Globus pallidus (tissue), 1 donor: ENCODE measurements at places on chromosomes 4 and X.

- no peak for DNase-seq
Measured at GRCh38 chr4:39308611-39309010, 57.6 kb downstream of the RFC1 start.

- no peak for DNase-seq
Measured at GRCh38 chrX:4935401-4935800, 1222.0 kb upstream of the PRKX start.

DNA sequence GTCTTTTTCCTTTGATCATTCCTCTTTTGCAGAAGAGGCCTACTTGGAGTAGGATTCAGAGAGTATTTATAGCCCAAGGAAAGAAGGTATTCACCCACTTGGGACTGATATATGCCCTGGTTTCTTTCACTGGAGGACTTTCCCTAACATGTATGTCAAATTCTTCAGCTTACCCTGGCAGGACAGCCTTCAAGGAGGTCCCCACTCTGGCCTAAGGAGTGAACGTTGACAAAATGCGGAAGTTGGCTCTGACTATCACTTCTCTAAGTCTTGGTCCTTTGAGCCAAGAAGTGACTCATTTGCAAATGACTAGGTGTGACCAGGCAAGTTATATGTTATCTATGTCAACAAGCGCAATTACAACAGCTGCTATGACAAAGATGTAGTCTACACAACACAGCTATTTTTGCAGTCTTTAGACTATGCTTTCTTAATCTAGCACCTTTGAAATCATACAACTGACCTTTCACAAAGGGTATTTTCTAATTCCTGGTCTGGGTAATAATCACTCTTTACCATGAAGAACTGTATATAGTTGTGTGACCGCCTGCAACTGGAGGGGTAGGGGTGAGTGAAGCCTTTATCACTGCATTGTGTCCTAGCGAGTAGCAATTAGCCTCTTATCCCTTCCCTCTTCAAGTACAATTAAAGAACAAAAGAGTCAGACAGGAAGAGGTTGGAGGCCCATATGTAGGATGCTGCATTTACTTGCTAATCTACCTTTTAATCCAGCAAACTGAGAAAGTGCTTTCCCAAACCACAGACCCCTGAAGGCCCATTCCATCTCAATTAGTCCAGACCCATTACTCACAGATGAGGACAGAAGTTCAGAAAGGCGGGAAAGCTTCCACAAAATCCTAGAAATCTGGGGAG lies 50.1 kb downstream of the RASGEF1B start:
- DNase-seq = no peak

GRCh38 chr4:41375561-41375960 lies 118.8 kb downstream of the UCHL1 start:
- no peak for DNase-seq

GRCh38 chr4:80266253-80266901 lies at the start of gene FGF5:
FGF5 (plus strand) TSS chr4:80266664; CDS start chr4:80266825, 161 bp downstream.
- DNase-seq = no peak

DNA sequence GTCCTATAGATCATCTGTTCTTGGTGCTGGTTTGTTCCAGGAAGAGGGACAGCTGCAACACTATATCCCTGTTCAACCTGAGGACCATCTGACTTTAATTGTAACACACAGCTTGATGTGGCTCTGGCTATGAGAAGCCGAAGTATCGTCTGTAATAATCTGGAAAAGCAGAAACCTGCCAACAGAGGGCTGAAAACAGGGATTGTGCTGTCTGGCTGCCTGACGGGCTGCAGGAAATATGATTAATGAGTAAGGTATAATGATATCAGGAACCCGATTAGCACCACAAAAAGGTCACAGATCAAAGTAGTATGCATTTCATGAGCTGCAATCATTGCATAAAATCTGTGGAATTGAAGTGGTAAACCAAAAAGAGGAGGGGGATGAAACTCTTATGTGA lies 170.4 kb upstream of the MAB21L2 start:
- no peak for DNase-seq

GRCh38 chrX:37441377-37441776 lies 92.2 kb downstream of the PRRG1 start:
- no peak for DNase-seq

- no peak for DNase-seq
Measured at GRCh38 chrX:154653048-154653401, 354 bp downstream of the CTAG2 start.

GRCh38 chr4:10094841-10095240 lies 21.8 kb downstream of the WDR1 start:
- DNase-seq = no peak

DNA sequence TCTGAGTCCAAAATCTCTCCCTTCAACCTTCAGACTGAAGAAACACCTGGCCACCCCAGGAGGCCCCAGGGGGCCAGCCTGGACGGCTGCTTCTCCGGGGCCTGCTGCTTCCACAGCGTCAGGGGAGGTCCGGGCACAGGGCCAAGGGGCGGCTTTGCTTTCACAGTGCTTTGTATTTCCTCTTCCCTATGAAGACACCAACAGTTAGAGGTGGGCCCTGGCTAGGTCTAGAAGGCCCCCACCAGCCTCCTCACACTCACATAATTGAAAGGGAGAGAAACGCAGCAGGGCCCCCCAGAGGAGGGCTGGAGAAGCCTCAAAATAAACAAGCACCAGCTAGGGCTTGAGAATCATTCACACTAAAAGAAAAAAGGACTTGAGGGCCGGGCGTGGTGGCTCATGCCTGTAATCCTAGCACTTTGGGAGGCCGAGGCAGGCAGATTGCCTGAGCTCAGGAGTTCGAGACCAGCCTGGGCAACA lies 17.8 kb downstream of the SCD5 start:
- peak; percentile 72 for DNase-seq

DNA sequence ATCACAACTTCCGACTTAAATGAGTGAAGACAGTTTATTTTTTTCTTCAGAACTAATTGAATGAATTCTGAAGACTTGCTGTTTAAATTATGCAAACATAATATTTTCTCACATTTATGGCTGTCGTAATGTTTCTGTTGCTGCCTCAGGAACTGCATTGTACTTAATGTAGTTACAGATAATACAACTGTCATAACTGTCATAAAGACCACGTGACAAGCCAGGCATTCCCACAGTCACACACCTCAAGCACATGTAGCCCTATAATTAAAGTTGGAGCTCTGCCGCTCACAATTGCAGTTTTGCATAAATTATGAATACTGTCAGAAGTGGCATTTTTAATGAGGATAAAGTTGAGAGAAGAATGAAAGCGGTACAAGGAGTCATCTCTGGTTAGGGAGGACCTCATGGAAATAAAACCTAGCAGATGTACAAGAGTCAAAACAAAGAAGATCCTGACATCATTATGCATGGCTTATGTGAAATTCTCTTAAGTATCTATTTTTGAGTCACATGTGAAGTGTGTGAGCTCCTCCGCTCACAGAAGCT lies 38.5 kb upstream of the GALNTL6 start:
- DNase-seq = no peak

DNA sequence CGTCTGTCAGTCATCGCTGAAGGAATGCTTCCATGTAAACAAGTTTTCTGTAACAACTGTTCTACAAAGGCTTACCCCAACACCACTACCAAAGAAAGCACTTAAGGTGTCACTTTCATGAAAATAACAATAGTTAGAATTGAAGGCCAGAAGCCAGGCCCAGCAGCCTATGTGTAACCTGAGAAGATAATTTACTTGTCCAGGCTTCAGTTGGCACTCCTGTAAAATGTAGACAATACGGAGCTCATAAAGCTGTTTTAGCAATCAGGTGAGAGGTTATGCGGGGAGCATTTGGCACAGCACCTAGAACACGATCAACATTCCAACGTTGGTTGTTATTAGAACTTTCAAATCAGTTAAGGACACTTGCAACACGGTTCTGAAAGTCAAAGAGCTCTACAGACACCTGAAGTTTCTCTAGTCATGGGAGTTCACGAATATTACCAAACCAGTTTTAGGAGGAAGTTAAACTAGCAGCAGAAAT lies 15.7 kb downstream of the ADGRA3 start:
- no peak for DNase-seq

GRCh38 chr4:167873496-167873895 lies 218.8 kb upstream of the ANXA10 start:
- no peak for DNase-seq

DNA sequence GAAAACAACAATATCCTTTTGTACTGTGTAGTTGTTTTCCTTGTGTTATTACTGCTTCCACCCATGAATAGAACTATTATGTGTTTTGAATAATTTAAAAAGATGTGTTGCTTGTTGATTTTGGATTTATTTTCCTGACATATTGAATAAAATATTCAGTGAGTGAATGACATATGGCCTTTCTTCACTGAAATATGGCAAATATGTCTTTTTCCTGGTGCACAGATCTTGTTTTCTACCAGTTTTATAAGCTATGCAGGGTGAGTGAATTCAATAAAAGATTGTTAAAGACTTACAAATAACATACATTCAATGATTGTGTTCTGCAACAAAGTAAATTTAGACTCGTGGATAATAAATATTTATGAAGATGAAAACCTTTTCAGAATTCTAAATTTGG lies 1216.3 kb upstream of the ADGRL3 start:
- peak; percentile 44 for DNase-seq

DNA sequence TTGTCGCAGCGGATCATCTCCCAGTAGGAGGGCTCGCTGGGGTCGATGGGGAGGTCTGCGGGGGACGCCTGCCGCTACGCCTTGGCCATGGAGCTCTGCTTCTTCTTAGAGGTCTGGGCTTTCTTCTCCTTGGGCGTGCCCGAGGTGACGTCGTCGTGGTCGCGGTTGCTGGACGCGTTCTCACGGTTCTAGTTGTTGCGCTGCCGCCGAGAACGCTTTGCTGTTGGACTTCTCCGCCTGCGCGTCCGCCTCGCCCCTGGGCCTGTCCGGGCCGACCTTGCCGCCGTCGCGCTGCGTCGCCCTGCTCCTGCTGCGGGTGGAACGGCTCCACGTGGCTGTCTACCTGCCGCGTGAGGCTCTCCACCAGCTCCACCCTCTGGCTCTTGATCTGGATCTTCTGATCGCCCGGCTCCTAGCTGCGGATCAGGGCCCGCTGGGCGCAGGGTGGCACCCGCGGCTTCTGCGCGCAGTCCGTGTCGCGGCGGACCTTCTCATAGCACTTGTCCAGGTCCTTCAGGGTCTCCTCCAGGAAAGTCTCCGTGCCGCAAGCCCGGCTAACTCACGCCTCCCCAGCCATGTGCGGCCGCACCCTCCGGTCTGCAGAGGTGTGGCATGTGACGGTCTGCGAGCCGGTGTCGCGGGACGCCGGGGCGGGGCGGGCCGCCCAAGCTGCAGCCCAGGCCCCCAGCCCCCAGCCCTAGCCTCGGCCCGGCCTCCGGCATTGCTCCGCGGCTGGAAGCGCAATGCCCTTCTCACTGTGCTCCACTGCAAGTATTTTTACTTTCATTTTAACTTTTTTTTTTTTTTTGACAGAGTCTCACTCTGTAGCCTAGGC lies 40.5 kb upstream of the OGT start:
- DNase-seq = no peak

GRCh38 chr4:185202984-185203485 lies 765 bp downstream of the CFAP97 start:
- no peak for DNase-seq

DNA sequence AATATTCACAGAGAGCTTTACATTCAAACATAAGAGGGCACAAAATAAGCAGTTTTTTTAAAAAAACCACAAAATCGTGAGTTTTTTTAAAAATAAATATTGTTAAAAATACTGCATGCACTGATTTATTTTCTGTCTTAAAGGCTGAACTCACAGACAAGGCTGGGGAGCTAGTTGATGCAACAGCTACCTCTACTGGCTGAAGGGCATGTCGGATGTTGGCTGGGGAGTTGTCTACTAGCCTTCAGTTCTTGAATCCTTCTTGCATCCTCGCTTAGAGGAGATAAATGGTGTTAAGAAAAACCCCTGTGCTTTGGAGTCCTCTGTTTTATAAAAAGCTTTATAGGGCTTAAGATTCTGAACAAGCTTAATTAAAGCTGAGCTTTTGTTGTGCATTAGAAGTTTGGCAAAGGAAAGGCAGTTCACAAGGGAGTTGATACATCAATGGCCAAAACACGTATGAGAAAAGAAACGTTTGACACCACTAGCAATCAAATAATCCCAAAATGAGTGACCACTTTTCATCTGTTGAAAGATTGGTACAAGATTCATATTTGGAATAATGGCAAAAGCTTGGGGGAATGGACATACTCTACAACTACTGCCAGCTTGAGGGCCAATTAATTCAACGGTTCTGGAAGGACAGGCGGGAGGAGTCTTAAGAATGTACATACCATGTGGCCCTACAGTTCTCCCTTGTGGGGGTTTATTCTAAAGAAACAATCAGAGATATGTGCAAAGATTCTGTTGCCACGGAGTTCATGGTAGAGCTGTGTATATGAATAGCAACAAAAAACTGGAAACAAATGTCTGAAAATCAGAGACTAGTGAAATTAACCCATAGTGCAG lies 94.7 kb downstream of the SEL1L3 start:
- DNase-seq = peak; percentile 73

GRCh38 chr4:179585761-179586160 lies 2143.5 kb upstream of the AGA start:
- no peak for DNase-seq

DNA sequence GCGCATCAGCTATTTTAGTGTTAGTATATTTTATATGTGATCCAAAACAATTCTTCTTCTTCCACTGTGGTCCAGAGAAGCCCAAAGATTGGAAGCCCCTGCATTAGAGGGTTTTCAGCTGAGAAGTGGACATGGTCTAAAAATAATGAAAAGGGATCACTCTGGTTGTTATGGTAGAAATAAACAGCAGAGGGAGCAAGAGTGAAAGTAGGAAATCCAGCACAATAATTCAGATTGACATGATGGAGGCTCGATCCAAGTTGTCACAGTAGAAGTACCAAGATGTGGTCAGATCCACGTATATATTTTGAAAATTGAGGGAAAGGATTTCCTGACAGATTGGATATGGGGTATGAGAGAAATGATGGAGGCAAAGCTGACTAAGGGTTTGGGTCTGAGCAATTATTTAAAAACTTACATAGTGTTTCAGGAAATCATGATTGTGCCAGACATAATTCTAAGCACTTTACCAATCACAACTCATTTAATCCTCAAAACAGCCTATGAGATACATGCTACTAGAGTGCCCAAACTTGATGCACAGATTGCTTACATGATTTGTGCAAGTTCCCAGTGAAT lies 17.0 kb upstream of the TMEM144 start:
- peak; percentile 87 for DNase-seq

- no peak for DNase-seq
Measured at GRCh38 chr4:172631832-172632231, 536.8 kb upstream of the GALNT7 start.

- DNase-seq = no peak
Measured at GRCh38 chr4:180669680-180670079, 1573.5 kb upstream of the TENM3 start.

DNA sequence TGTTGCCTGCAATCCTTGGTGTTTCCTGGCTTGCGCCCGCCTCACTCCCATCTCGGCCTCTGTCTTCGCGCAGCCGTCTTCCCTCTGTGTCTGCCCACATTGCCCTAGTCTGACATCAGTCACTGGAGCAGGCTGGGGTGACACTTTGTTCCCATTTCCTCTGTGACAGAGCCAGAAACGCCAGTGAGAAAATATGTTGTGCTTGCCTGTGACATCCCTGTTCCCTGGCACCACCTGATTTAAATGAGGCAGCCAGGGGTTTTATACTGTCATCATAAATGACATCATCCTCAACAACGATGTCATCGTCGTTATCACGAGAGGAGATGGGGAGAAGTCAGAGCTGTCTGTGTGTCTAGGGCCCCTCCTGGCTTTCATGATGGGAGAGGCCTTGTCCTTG lies 29.1 kb downstream of the ZNF185 start:
- peak; percentile 68 for DNase-seq

- no peak for DNase-seq
Measured at GRCh38 chr4:108396900-108397497, 223.4 kb upstream of the RPL34 start.
